ENCODE measurements at places on chromosomes 6 and 20. TPM values are rescaled to one million over a fixed set of nuclear protein-coding genes. Genes with fewer than 3 reads are reported as not detected.
A peak's percentile ranks its signal among the peaks of the same experiment; 100 is the strongest.

- H3K36me3 ChIP-seq = no peaks in the 10 kb centered on the region
- H3K4me1 ChIP-seq = no peaks in the 10 kb centered on the region
- no peak overlapping the region for H3K4me3 ChIP-seq
- no peak for DNase-seq
- no peak overlapping the region for H3K27ac ChIP-seq
Measured at GRCh38 chr6:136378888-136379287, 89.2 kb upstream of the BCLAF1 start.

DNA sequence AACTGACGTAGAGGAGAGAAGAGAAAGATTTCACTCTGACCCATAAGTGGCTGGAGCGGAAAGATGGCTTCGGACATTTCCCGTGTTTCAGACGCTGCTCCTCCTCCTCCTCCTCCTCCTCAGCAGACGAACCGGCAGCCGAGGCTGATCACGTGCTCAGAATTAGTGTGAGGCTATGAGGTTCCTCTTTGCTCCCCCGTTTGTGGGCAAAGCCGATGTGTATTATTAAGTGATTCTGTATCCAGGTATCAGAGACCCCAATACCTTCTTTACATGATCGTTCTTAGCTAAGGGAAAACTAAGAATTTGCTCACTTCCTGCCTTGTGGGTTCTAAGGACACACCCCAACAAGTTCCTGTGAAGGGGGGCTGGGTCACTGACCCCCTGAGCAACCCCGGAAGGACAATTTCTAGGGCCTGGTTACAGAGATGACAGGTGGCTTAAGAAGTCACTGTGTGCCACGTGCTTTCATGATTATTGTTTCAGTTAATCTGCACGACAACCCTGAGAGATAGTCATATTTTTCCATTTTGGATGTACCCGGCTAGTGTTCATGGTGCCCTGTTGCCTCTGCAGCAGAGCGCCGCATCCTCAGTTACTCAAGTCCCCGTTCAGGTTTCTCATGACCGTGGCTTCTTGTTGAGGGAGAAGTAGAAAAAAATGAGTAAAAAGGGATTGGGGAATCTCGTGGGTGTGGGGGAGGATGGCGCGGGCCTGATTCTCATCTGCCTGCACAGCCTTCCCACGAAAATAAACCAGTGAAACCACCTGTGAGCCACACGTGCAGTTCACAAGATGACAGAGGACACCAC lies 671.8 kb downstream of the QKI start:
- H3K4me1 ChIP-seq = no peaks in the 10 kb centered on the region
- no peak overlapping the region for H3K27ac ChIP-seq
- no peak overlapping the region for H3K4me3 ChIP-seq
- DNase-seq = no peak
- no peaks in the 10 kb centered on the region for H3K36me3 ChIP-seq
- no peaks in the 10 kb centered on the region for H3K27me3 ChIP-seq

- no peak overlapping the region for H3K27ac ChIP-seq
- H3K36me3 ChIP-seq = peaks cover 3% of the 10 kb centered on the region
- H3K27me3 ChIP-seq = peaks cover 2% of the 10 kb centered on the region
- H3K4me1 ChIP-seq = peaks cover 1% of the 10 kb centered on the region
Measured at GRCh38 chr6:117555882-117556498, 46.3 kb downstream of the GOPC start.

- no peak overlapping the region for H3K27ac ChIP-seq
- no peak overlapping the region for H3K4me3 ChIP-seq
- H3K4me1 ChIP-seq = peaks cover 1% of the 10 kb centered on the region
- H3K36me3 ChIP-seq = no peaks in the 10 kb centered on the region
Measured at GRCh38 chr6:101397199-101397598, 3.7 kb downstream of the GRIK2 start.

DNA sequence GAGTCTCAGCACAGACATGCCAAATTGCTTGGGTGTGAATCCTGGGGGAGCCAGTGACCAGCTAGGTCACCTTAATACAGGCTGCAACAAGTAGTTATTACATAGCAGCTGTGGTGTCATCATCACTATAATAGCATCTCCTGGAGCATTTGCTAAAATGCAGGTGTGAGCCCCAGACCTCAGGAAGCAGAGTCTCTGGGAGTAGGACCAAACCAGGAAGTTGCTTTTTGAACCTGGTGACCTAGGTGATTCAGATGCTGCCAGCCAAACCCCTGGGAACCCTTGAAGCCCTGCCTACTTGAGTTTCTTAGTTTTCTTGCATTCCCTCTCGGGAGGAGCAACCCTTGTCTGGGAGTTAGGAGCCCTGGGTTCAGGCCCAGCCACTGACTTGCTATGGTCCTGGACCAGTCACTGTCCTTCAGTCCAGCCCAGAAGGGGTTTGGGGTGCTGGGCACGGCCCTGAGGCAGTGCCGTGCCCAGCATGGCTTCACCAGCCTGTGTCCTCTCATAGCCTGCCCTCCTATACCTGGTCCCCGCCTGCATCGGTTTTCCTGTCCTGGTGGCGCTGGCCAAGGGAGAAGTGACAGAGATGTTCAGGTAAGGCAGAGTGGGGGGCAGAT lies 39.3 kb upstream of the ID1 start:
- no peaks in the 10 kb centered on the region for H3K27me3 ChIP-seq
- peak; percentile 54 for DNase-seq
- H3K36me3 ChIP-seq = peaks cover 54% of the 10 kb centered on the region

GRCh38 chr6:52649536-52650160 lies 21.3 kb upstream of the TMEM14A start:
- H3K27ac ChIP-seq = no peak overlapping the region
- no peak overlapping the region for H3K4me3 ChIP-seq
- no peak for DNase-seq
- peaks cover 2% of the 10 kb centered on the region for H3K4me1 ChIP-seq
- peaks cover 26% of the 10 kb centered on the region for H3K27me3 ChIP-seq

GRCh38 chr6:164035900-164036485 lies 621.5 kb downstream of the QKI start:
- no peak overlapping the region for H3K27ac ChIP-seq
- no peak overlapping the region for H3K4me3 ChIP-seq
- DNase-seq = no peak
- H3K4me1 ChIP-seq = no peaks in the 10 kb centered on the region

GRCh38 chr6:44892579-44892978 lies 435.6 kb upstream of the RUNX2 start:
- H3K36me3 ChIP-seq = peaks cover 15% of the 10 kb centered on the region
- H3K27ac ChIP-seq = no peak overlapping the region
- no peaks in the 10 kb centered on the region for H3K27me3 ChIP-seq
- no peaks in the 10 kb centered on the region for H3K4me1 ChIP-seq
- no peak overlapping the region for H3K4me3 ChIP-seq

DNA sequence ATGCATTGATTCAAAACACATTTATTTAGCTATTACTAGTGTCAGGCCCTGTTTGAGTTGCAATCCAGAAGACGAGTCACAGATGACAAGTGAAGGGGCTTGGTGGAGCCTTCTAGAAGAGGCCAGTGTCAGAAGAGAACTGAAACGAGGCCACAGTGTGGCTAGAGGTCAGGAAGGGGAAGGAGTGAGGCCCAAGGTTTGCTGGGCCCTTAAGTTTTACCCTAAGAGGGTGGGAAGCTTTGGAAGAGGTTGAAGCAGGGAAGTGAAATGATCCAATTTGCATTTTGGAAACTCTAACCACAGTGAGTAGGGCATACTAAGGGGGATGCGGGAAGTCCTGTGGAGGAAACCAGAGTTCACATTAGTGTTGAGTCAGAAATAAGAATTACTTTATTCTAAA lies 25.0 kb downstream of the TTK start:
- H3K36me3 ChIP-seq = peaks cover 43% of the 10 kb centered on the region
- H3K4me1 ChIP-seq = peaks cover 11% of the 10 kb centered on the region
- DNase-seq = no peak
- no peak overlapping the region for H3K4me3 ChIP-seq
- H3K27ac ChIP-seq = peak overlapping the region; percentile 39

DNA sequence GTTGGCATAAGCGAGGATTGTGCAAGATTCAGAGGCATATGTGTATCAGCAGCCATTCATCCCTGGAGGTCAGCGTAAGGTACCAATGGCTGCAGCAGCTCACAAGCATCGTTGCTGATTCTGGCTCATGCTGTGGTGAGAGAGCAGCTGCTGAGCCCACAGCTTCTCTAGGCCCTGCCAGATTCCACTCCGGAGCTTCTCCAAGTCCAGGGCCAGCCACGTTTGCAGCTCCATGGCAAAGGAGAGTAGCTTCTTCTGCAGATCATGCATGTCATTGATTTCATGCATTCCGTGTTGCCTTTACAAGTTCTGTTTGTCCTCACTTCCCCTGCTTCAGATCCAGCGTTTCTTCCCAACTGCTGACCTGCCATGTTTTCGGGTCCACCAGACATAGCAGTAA lies 474.8 kb upstream of the ID4 start:
- no peaks in the 10 kb centered on the region for H3K4me1 ChIP-seq
- no peaks in the 10 kb centered on the region for H3K27me3 ChIP-seq
- H3K36me3 ChIP-seq = no peaks in the 10 kb centered on the region
- H3K27ac ChIP-seq = no peak overlapping the region

DNA sequence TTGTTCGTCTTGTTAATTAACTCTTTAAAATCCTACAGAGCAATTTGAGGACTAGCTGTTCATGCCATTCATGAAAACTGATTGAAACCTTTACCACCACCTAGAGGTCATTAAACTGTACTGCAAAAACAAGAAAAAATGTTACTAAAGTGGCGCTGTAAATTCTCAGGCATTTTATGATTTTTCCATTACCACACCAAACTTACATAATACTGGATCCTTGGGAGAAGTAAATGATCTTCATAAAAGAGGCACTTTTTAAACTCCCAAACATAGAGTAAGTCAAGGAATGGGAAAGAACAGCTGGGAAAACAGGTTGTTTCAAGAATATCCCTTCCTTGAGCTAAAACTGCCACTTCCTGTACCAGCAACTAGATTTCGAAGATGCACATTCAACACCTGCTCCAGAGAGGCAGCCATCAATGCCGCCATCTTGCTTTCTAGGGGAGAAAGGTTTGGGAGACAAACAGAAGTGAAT lies 54.3 kb downstream of the MYLIP start:
- peaks cover 12% of the 10 kb centered on the region for H3K27me3 ChIP-seq
- no peak overlapping the region for H3K4me3 ChIP-seq
- no peak overlapping the region for H3K27ac ChIP-seq
- peaks cover 12% of the 10 kb centered on the region for H3K36me3 ChIP-seq
- peaks cover 21% of the 10 kb centered on the region for H3K4me1 ChIP-seq
- peak; percentile 60 for DNase-seq

DNA sequence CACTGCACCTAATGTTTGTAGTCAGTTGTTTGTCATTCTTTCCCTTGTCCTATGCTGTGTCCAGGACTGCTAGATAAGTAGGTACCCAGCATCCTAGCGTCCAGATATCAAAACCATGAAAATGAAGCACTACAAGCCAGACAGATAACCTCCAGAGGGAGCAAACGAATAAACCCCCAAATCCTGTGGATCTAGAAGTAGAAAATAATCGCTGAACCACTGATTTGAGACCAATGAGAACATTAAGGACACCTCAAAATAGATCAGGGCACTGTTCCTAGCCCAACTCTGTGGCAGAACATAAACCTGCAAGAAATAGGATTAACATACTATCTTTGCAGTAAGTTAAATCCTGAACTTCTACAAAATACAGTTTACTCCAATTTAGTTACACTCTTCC lies 1.1 kb upstream of the KLHL32 start:
- peaks cover 31% of the 10 kb centered on the region for H3K4me1 ChIP-seq
- H3K4me3 ChIP-seq = peak overlapping the region; percentile 91
- peaks cover 6% of the 10 kb centered on the region for H3K27me3 ChIP-seq
- DNase-seq = no peak
- H3K27ac ChIP-seq = no peak overlapping the region

DNA sequence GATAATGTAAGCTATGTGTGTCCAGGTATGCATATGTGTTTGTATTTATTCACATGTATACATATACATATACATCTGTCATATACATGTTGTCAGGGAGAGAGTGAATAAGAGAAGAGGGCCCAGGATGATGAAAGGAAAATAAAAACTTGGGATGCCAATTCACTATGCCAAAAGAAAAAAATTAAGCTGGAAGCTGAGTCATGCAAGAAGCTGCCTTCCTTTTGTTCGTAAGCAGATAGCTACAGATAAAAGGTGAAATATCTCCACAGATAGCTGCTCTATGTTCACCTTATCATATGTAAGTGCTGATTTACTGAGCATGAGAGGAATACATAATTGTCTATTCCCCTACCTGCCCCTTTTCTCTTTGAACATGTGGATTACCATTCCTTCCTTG lies 579.9 kb downstream of the EPM2A start:
- no peaks in the 10 kb centered on the region for H3K4me1 ChIP-seq
- DNase-seq = no peak
- no peaks in the 10 kb centered on the region for H3K27me3 ChIP-seq
- no peak overlapping the region for H3K4me3 ChIP-seq

DNA sequence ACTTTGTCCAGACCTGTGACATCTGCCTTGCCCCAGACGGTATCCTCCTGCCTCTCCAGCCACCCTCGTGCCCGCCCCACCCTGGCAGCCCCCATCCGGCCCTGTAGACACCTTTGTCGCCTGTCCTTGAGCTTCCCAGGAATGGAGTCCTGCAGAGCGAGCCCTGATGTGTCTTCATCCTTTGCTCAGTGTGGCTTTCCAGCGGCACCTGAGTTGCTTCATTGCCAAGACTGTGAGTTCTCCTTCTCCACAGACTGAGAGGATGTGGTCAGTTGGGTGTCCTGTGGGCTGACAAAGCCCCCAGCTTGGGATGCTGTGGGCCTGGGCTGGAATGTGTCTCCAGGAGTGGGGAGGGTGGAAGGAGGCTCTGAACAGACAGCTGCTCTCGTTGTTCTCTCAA lies 1.7 kb upstream of the CST4 start:
- H3K27ac ChIP-seq = no peak overlapping the region
- DNase-seq = no peak
- H3K36me3 ChIP-seq = no peaks in the 10 kb centered on the region

GRCh38 chr6:51260003-51260402 lies 441.3 kb downstream of the TFAP2B start:
- H3K36me3 ChIP-seq = no peaks in the 10 kb centered on the region
- no peak overlapping the region for H3K4me3 ChIP-seq
- H3K27ac ChIP-seq = no peak overlapping the region
- H3K27me3 ChIP-seq = no peaks in the 10 kb centered on the region

DNA sequence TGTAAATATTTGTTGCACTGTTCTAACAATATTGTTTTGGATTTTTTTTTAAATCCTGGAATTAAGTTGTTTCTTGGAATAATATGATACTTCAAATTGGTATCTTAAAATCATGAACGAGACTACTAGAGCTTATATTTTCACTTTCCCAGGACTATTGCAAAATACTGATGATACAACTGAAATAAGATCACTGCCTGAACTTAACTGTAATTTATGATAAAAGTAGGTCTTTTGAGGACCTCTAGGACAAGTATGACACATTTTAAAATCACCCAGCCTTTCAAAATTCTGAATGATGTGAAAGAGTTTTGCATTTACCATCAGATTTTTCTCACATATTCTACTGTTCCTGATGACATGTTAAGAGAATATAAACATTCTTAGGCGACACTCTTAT lies 8.6 kb upstream of the UBE2J1 start:
- H3K27me3 ChIP-seq = no peaks in the 10 kb centered on the region
- H3K36me3 ChIP-seq = no peaks in the 10 kb centered on the region
- H3K27ac ChIP-seq = no peak overlapping the region

GRCh38 chr6:116217069-116217468 lies 36.8 kb downstream of the TSPYL4 start:
- no peaks in the 10 kb centered on the region for H3K27me3 ChIP-seq
- no peaks in the 10 kb centered on the region for H3K36me3 ChIP-seq
- no peak overlapping the region for H3K27ac ChIP-seq
- no peak for DNase-seq

The NKAPL gene
- not detected for total RNA-seq

The HSF2 gene
- total RNA-seq = 15.3 TPM

The NDUFAF5 gene
- total RNA-seq = 32.8 TPM

The PACSIN1 gene
- total RNA-seq = not detected

Measured in activated CD4-positive, alpha-beta T cell treated with anti-CD3 and anti-CD28 coated beads, Interleukin-2, amount 10 ng/mL, durations not matched to agents 24 days and 14 days (primary cell).